ENCODE measurements at places on chromosomes 2 and 18.
A peak's percentile ranks its signal among the peaks of the same experiment; 100 is the strongest.

DNA sequence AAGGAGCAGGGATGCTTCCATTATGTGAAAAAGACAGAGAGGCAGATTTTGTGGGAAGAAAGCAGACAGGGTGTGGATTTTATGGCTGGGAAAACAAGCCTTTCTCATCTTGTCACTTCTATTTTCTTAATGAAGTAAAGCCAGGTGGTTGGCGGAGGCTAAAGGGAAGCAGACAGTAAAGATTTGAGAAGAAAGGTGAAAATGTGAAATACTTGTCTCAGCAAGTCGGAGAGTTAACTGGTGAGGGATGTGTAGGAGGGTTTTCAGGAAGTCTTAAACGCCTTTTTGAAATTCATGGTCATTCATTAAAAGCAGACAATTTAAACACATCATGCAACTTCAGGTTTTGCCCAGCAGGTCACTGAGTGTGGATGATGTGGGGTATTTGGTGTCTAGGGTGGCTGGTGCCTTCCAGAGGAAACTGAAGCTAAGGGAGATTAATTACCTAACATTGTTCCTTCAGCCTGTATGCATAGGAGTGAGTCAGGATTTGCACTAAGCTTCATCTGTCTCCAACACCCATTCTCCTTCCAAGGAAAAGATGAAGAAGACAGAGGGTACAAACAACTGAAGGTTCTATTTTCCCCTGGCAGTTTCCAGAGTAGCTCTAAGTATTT lies 20.7 kb downstream of the SLC14A2 start:
- DNase-seq = no peak

- DNase-seq = no peak
These were observed 63.3 kb downstream of the COL3A1 start for GRCh38 chr2:189037518-189037917.

DNA sequence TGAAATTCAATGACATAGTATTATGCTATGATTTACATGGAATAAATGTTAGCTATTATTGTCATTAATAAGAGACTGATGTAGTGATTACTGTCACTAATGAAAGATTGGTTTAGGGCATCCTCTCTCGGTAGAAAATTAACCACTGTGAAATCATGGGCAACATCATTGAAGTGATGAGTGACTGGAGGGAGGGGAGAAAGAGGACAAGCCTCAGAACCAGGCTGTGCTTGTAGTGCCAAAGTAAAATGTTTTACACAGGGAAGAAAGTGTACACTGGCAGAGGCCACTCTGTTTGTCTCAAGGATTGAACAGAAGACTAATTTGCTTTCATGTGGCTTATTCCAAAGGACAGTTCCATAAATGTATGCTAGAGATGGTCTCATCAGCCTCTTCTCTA lies 456.2 kb upstream of the TCF4 start:
- no peak for DNase-seq

DNA sequence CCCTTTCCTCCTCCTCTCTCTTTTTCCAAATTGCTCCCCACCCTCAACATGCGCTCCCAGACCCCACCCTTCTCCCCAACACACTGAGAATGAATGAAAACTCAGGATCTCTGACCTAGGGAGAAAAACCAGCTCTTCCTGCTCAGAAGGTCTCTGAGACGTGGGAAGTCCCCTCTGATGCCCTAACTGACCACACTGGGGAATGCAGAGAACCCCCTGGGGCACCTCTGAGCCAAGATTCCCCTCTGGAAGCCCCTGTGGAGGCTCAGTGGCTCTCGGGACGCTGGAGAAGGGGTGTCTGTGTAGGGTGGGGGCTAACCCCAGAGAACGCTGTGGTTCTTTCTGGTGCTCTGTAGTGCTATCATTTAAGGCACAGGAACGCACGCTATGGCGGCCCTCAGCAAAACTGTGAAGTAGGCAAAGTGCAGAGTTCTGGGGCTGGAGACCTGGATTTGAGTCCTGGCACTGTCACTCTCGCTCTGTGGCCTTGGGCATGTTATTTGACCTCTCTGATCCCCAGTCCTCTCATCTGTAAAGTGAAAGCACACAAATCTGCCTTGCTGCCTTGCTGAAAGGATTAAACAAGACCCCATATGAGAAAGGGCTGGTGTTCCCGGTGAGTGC lies 17.1 kb downstream of the ATOH8 start:
- no peak for DNase-seq

DNA sequence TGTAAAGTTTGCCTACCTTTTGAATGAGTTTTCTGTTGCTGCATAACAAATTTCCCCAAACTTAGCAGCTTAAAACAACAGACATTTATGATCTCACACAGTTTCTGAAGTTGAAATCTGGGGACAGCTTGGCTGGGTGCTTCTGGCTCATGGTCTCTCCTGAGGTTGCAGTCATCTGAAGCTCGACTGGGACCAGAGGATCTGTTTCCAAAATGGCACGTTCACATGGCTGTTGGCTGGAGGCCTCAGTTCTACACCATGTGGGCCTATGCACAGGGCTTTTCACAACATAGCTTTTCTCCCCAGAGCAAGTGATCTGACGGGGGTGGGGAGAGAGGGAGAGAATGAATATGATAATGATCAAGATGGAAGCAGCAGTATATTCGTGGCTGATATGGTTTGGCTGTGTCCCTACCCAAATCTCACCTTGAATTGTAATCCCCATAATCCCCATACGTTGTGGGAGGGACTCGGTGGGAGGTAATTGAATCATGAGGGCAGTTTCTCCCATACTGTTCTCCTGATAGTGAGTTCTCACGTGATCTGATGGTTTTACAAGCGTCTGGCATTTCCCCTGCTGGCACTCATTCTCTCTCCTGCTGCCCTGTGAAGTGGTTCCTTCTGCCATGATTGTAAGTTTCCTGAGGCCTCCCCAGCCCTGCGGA lies 3.5 kb downstream of the RALB start:
- DNase-seq = no peak

GRCh38 chr18:48698707-48699106 lies 159.9 kb downstream of the CTIF start:
- DNase-seq = no peak

GRCh38 chr18:62556397-62556796 lies 33.6 kb downstream of the ZCCHC2 start:
- DNase-seq = no peak

DNA sequence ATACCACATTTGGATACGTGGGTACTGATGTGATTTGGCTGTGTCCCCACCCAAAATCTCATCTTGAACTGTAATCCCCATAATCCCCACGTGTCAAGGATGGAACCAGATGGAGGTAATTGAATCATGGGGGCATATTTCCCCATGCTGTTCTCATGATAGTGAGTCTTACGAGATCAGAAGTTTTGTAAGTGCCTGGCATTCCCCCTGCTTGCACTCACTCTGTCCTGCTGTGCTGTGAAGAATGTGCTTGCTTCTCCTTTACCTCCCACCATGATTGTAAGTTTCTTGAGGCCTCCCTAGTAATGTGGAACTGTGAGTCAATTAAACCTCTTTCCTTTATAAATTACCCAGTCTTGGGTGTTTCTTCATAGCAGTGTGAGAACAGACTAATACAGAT lies 70.3 kb downstream of the CHST9 start:
- no peak for DNase-seq

DNA sequence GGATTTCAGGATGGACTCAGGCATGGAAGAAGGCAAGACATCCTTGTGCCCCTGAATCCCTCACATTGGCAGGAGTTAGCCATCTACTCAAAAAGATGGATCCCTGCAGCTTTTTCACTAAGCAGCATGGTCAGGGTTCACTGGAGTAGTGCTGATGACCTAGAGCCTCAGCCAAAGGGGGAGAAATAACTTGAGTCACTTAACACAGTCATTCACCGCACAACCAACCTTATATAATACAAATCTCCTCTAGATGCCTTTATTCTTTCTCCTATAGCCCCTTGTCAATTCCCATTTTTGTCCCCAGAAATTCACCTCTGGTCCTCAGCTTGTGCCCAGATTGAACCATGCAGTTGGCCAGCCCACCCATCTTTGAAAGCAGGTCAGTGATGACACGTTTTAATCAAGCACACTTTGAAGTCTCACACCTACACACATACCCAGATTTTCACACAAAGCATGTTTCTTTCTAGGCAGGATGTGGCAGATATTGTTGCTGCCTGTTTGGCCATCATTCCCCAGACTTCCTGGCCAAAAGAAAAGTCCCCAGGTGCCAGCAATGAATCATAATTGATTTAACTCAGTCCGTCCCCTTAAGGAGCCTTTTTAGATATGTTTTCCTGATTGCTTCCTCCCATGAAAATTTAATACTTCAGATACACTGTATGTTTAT lies 84.2 kb downstream of the LBH start:
- DNase-seq = no peak

DNA sequence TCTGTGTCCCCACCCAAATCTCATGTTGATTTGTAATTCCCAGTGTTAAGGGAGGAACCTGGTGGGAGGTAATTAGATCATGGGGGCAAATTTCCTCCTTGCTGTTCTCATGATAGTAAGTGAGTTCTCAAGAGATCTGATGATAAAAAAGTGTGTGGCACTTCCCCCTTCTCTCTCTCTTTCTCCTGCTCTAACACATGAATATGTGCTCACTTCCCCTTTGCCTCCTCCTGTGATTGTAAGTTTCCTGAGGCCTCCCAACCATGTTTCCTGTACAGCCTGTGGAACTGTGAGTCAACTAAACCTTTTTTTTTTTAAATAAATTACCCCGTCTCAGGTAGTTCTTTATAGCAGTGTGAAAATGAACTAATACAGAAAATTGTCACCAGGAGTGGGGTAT lies 380.0 kb downstream of the MEIS1 start:
- no peak for DNase-seq

DNA sequence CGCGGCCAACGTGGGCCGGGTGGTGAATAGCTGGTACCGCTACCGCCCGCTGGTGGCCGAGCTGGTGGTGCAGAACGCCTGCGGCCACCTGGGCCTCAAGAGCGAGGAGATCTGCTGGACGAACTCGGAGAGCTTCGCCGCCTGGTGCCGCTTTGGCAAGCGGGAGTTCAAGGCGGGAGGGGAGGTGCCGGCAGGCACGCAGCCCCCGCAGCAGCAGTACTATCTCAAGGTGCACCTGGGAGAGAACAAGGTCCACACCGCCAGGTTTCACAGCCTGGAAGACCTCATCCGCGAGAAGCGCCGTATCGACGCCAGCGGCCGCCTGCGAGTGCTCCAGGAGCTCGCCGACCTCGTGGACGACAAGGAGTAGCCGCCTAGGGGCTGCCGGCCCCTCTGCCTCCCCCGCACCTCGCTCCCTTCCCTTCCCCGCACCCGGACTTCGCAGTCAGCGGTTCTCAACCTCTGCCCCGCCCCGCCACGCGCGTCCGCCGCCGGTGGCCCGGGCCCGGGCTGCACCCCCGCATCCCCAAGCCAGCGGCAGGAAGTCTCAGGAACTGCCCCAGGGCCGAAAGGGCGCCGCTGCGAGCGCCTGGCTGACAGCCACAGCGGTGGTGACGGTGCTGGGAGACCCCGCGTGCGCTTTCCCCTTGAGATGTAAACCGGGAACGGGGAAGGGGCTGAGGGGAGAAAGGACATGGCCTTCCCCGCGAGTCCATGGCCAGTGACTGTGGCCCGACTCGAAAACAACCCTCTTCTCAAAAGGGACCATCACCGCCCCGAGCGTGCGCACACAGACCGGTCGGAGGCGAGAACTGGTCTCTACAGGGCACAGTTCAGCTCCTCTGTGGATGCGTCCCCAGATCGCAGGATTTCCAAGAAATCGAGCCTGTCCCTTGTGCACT lies 2.2 kb downstream of the LRATD1 start:
- peak; percentile 28 for DNase-seq

- DNase-seq = no peak
These were observed 386.4 kb downstream of the THSD7B start for GRCh38 chr2:137151731-137152130.

- no peak for DNase-seq
These were observed 13.1 kb upstream of the TMEM185B start for GRCh38 chr2:120236316-120236715.

DNA sequence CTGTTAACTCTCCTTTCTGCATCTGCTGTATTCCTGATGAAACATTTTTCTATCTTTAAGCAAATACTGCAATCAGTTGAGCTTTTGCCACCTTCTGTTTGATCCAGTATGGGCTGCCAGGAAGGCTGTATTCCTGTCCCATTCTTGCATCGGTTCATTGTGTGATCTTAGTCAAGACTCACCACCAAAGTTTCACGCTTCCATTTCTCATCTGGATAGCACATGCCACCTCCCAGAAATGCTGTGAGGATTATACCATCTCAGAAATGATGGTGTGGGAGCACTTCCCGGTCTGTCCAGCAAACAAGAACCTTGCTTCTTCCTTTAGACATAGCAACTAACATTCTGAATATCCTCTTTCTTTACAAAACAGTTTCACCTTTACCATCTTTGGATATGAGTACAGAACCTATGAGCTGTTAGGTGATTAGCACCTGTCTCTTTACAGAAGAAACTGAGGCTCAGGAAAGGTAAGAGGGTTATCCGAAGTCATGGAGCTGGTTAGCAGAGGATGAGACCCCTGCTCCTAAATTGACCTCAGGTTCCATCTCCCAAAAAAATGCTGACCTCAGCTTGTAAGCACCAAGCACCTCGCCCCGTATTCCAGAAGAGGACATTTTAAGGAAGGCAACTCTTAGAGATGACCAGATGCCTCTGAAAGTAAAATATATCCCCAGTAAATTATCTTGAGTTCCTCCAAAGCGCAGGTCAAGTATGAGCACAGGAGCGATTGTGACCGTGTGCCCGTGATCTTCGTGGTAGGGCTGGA lies 56.8 kb downstream of the FEZ2 start:
- DNase-seq = no peak

DNA sequence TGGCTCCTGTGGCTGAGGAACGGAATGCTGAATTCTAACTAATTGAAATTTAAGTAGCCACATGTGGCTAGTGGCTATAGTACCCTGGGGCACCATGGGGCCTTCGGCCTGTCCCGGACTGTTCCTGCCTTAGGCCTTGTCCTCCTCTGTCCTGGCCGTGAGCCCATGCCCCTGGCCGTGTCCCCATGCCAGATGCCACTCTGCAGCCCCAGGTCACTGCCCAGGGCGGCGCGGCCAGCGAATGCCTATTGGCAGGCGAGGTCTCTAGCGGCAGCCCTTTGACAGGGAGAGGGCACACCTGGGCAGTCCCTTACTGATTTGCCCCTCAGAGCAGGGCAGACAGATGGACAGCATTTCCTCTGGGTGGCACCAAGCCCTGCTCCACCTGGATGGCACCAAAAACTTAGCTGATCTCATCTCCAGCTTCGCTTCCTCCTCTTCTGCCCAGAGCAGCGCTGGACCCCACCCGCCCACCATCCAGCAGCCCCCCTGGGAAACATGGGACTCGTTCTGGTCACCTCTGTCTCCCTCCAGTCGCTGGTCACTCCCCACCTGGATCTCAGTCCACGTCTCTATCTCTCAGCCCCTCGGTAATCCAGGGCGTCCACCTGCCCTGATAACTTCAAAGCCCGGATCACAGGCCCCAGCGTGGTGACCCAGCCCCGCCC lies 1.1 kb upstream of the DGKD start:
- no peak for DNase-seq

All from stimulated activated naive CD8-positive, alpha-beta T cell treated with anti-CD3 and anti-CD28 coated beads, Interleukin-15, Interleukin-2, amounts not matched to agents 100 U/mL and 50 U/mL, for 24 hours (primary cell).